ENCODE measurements at places on chromosomes 3 and 15.

DNA sequence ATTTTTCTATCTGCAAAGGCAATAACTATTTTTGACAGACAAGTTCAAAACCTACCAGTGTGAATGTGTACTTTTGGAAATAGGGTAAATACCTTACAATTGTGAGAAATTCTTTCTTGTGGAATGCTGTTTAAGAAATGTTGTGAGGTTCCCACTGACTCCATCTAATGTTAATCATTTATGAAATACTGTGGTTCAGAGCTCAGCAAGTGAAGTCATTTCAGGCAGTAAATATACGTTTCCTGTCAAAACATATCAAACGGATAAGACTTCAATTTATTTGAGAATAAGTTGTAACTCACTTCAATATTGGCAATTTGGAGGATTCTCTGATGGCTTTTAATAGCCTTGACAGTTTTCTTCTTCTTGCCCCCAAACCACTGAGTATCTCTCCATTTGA, 16.4 kb downstream of the TAFA4 start:
- DNase-seq, result no peak

GRCh38 chr3:10817506-10817905, 1.5 kb downstream of the SLC6A11 start:
- DNase-seq, result no peak

- DNase-seq, result no peak
Observed at GRCh38 chr3:128322030-128323022, 144.4 kb downstream of the DNAJB8 start.

DNA sequence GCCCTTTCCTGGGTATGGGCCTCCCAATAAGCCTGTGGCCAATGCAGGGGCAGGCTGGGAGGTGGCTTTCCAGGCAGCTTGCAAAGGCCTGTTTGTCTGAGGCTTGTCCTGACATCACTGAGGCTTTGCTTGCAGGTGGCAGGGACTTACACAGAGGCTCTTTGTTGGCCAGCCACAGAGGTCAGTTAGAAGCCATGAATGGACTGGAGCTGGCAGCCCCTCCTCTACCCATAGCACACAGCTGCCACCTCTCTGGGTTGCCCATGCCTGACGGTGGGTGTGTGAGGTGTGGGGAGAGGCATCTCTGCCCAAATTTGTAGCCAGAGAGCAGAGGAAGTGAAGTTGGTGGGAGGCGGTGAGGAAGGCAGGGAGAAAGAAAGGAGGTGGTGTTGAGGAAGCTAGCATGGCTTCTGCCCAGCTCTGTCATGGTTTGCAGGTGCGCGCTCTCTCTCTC, 17.1 kb downstream of the LIMD1 start:
- no peak for DNase-seq

GRCh38 chr15:70530017-70530499, 233.3 kb downstream of the UACA start:
- DNase-seq, result no peak

DNA sequence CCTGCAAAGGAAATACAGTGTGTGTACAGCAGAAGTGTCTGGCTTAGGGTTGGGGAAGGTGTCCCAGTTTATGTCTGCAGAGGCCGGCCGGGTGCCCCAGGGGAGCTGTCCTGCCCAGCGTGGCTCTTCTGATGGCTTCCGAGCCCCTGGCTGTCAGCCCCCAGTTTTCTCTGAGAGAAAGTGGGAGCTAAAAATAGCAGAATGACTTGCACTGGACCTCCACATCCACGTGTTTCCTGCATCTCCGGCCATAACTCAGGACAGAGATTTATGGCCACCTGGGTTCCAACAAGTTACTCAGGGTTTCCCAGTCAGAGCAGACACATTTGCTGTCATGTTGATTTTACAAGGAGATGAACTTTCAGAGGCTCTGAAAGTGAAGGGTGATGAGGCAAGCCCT, 192.0 kb downstream of the ATP10A start:
- peak; percentile 50 for DNase-seq

GRCh38 chr15:26049900-26050657, 187.0 kb upstream of the ATP10A start:
- DNase-seq, result no peak

- DNase-seq, result no peak
Observed at GRCh38 chr15:91609231-91609630, 244.3 kb upstream of the SLCO3A1 start.

GRCh38 chr3:116216761-116217160, 228.5 kb downstream of the LSAMP start:
- no peak for DNase-seq

GRCh38 chr15:25478313-25478712, 39.5 kb upstream of the UBE3A start:
- DNase-seq, result no peak

GRCh38 chr3:51099794-51100535, 285.1 kb upstream of the MANF start:
- peak; percentile 45 for DNase-seq
